Activated T-helper 1 cell treated with Interleukin-2 at 50 U/mL for 16 hours (primary cell): ENCODE measurements at places on chromosomes 3 and 15.

DNA sequence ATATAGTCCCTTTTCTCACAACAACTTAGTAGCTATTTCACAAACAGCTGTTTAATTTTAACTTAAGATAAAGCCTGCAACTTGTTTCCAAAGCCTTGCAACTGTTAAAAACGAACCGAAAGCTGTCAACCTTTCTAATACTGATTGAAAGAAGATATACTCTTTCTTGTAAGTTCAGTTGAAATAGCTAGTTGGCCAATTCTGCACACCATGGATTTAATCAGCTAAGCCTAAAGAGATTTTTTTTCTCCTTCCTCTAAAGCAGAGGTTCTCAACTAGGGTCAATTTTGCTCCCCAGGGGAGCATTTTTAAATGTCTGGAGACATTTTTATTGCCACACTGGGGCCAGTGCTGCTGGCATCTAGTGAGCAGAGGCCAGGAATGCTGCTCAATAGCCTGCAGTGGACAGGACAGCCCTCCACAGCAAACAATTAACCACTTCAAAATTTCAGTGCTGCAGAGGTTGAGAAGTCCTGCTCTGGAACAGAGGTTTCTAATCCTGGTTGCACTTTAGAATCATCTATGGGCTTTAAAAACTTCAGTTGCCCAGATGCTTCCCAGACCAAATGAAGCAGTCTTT lies 26.2 kb downstream of the MINDY4B start:
- DNase-seq: no peak

DNA sequence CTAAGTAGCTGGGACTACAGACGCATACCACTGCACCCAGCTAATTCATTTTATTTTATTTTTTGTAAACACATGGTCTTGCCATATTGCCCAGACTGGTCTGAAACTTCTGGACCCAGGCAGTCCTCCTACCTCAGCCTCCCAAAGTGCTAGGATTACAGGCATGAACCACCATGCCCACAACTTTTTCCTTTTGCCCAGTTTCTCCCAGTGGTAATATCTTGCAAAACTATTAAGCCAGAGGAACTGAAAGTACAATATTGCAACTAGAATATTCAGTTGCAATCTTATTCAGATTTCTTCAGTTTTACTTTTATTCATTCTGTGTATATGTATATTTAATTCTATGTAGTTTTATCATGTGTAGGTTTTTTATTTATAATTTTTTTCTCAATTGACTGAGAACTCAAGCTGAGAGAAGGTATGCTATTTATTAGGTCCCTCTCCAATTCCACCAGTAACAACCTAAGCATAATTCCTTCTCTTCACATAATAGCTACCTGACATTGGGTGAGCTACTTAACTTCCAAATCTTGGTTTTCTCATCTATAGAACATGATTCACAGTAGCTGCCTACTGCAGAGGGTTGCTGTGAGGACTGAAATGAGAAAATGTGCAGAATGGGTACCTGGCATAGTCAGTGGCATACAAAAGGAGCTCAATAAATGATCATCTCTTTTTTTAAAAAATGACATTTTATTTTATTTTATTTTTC lies 30.8 kb downstream of the KLHL18 start:
- DNase-seq: no peak

GRCh38 chr3:68249265-68249664 lies 594.9 kb upstream of the SUCLG2 start:
- no peak for DNase-seq

- no peak for DNase-seq
Measured at GRCh38 chr3:15875016-15875689, 77.4 kb upstream of the ANKRD28 start.

DNA sequence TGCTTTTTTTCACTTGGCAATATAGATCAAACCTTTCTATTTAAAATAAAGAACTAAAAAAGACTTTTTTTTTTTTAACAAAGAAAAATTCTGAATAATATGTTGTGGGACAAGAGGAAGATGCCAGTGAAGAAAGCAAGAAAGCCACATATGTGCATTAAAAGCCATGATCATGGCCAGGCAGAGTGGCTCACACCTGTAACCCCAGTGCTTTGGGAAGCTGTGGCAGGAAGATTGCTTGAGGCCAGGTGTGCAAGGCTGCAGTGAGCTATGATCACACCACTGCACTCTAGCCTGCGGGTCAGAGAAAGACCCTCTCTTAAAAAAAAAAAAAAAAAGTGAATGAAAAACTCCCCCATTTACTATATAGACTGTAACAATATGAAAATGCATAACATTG lies 23.9 kb downstream of the C2CD4B start:
- no peak for DNase-seq

DNA sequence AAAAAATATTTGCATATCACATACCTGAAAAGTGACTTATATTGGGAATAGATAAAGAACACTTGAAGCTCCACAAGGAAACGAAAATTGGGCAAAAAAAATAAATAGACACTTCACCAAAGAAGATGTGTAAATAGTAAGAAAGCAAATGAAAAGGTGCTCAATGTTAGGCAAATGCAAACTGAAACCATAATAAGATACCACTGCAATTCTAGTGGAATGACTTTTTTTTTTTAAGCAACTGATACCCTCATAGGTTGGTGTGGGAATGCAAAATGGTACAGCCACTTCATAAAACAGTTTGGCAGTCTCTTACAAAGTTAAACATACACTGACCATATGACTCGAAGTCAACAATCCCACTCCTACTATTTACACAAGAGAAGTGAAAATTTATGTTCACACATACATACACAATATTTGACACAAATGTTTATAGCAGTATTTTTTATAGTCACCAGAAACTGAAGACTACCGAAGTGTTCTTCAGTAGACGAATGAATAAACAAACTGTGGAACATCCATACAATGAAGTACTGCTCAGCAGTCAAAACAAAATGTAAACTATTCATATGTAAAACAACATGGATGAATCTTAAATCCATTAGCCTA lies 176.3 kb downstream of the ZMAT3 start:
- DNase-seq: no peak

GRCh38 chr3:26652164-26652563 lies 29.6 kb downstream of the LRRC3B start:
- DNase-seq: no peak
